ENCODE measurements at places on chromosomes 2 and 18.

DNA sequence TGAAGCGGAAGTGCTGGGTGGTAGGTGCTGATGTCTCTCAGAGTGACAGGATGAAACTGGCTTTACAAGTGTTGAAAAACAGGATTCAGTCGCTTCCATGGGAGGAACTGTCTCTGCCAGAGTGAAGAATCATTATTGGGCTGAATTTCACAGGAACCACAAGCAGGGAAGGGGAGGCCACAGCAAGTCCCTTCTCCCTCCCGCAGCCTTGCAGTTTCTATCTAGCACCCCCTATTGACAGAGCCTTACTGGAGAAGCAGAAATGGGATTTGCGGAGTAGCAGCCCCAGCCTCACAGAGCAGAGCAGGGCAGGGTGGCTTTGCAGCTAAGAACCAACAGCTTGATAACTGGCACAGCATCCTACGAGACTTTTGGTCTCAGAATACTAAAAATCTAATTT is 33.3 kb upstream of the RMP24 start:
- no peak for DNase-seq

GRCh38 chr18:4468511-4468910 is 13.4 kb upstream of the DLGAP1 start:
- no peak for DNase-seq

GRCh38 chr2:39107156-39107555 is 13.7 kb downstream of the SOS1 start:
- no peak for DNase-seq

DNA sequence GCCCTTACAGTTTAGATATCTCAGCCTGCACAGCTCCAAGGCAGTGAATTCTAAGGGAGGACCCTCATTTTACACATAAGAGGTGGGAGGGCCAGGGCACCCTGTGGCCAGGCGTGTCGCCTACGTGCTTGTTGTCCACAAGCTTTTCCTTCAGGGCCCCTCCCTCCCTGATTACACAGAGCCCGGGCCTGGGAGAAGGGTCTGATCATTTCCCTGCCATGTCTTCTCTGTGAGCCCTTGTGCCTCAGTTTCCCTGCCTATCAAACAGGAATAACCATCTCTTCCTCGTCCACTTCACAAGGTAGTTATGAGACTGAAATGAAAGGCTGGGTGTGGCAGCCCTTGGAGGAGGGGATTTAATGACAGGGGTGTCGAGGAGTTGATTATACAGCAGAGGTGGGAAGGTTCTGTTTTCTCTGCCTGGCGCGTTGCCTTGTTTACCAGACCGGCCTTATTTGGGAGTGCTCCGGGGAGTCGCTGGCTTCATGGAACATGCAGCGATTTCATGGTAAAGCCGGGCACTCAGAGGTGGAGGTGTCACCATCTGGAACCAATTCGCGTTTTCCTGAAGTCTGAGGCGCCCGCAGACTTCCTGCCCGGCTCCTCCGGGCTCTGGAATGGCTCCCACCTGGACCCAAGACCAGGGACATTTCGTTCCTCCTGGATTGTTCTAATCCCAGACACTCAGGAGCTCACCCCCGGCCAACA is 208.9 kb downstream of the KLHL29 start:
- DNase-seq, result no peak

- no peak for DNase-seq
Measured at GRCh38 chr18:26457611-26458353, 90.6 kb downstream of the KCTD1 start.

GRCh38 chr18:78898635-78899034 is 81.0 kb upstream of the SALL3 start:
- DNase-seq, result no peak

GRCh38 chr2:43776324-43776723 is 2.5 kb downstream of the DYNC2LI1 start:
- no peak for DNase-seq

- DNase-seq, result no peak
Measured at GRCh38 chr2:54558188-54559005, 102.3 kb downstream of the SPTBN1 start.

DNA sequence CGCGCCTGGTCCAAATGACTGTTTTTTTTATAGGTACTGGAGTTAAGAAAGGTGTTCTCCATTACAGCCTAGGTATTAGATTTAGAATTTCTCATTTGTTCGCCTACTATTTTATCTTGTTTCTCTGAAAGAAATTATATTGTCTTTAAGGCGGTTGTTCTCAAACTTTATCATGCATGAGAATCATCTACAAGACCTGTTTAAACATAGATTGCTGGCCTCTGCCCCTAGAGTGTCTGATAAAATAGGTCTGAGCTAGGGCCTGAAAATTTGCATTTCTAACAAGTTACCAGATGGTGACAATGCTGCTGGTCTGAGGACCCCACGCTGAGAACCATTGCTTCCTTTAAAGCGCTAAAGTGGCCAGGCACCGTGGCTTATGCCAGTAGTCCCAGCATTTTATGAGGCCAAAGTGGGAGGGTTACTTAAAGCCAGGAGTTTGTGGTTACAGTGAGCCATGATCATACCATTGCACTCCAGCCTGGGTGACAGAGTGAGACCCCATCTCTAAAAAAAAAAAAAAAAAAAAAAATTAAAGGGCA is 34.0 kb upstream of the RNF138 start:
- no peak for DNase-seq

- DNase-seq, result no peak
Measured at GRCh38 chr2:226158229-226158628, 641.4 kb downstream of the IRS1 start.

DNA sequence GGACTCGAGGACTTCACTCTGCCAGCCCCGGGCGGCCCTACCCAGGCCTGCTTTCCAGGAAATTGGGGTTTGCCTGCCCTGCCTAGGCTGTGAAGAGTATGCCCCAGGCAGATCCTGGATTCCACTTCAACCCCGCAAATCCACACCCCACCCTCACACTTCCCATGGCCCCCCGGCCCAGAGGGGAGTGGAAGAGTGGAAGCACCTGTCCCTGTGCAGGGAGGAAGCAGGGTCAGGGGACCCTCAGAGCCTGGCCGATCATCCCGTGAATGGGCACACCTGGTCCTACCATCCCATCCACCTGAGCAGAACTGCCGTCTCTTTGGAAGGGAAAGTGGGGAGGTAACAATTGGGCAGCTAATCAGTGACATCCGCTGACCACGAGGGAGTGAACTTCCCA is 245.2 kb downstream of the EIPR1 start:
- no peak for DNase-seq

DNA sequence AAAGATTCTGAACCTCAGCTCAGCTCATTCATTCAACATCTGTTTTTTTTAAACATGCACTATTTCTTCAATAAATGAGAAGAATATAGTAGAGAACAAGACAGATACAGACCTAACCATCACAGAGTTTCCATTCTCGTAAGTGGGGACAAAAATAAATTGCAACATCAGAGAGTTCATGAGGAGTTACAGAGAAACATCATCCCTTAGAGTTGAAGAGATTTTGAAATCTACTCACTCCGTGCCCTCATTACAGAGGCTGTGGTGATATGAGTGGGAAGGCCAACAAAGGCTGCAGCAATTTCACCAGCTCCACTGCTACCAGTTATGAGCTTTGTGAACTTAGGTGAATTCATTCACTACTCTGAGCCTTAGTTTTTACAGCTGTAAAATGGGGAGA is 399.3 kb downstream of the BCL11A start:
- no peak for DNase-seq

GRCh38 chr18:76232779-76233178 is 262.3 kb downstream of the ZNF516 start:
- DNase-seq, result no peak

DNA sequence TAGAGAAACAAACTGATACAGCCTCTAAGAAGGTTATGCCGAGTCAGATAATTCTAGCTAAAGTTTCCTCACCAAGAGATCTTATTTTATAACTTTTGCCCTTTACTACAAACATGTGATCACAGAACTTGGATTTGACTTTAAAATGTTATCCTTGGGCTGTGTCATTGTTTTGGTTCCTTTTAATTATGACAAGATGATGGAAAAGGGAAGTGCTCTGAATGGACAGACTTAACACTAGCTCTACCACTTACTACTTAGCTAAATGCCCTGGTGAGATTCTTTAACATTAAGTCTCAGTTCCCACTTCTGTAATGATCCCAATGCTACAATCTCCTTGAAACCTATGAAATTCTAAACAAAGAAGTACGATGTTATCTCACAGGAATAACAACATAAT is 69.9 kb downstream of the RTTN start:
- no peak for DNase-seq

GRCh38 chr18:26869640-26870039 is 4.1 kb upstream of the AQP4 start:
- DNase-seq, result no peak

DNA sequence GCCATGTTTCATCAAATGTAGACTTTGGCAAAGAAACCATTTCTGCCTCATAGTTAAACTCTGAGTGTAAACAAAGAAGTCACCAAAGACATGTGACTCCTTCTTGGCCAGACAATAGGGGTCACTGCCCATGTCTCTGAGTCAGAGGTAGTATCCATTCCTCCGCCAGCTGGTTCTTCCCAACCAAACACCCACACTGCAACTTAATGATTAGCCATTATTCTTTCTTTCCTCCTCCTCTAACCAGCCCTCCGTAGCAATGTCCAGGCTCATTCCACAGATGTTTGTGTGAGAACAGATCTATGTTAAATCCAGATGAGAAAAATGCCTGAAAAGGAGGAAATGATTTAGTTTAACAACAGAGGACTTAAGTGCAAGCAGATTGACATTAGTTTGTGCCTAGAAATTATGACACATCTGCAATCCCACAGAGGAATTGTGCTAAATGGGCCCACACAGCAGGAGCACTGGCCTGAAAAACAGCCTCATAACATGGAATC is 127.9 kb upstream of the SH3BP4 start:
- peak; percentile 59 for DNase-seq

DNA sequence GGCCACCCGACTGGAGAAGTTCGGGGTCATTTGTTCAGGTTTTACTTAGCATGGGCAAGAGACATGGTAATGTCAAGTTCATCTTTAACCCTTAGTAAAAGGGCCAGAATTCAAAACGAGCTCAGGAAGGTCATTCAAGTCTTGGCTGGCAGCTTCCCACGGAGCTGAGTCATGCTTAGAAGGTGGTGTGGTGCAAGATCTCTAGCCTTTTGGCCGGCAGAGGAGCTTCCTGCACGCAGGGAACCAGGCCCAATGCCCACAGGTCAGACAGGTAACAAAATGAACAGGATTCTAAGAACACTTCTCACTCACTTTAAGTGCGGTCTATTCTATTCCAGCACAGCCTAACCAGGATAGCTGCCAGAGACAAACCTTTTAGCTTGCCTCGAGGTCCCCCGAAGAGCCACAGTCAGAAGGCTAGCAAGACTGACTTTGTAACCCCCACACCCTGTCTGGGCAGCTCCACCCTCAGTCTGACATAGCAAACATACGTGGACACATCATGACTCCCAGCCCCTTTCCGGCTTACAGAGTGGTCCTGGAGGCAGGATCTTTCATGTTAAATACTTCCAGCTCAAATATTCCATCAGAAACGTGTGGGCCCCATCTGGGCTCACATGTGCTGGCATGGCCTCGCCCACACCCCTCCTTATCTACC is 292.7 kb downstream of the BCL11A start:
- DNase-seq, result no peak

DNA sequence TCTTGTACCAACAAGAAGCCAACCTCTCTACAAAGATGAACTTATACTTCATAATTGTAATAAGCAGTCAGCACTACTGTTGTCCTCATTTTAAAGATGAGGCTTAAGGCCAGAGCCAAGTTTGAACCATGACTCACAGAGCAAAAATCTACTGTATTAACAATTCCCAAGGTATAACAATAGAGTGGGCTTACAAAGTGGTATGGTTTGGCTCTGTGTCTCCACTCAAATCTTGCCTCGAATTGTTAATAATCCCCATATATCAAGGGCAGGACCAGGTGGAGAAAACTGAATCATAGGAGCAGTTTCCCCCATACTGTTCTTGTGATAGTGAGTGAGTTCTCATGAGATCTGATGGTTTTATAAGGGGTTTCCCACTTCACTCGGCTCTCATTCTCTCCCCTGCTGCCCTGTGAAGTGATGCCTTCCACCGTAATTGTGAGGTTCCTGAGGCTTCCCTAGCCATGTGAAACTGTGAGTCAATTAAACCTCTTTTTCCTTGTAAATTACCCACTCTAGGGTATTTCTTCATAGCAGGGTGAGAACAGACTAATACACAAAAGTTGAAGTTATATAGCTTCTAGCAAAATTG is 19.5 kb downstream of the MRPL44 start:
- DNase-seq, result no peak

DNA sequence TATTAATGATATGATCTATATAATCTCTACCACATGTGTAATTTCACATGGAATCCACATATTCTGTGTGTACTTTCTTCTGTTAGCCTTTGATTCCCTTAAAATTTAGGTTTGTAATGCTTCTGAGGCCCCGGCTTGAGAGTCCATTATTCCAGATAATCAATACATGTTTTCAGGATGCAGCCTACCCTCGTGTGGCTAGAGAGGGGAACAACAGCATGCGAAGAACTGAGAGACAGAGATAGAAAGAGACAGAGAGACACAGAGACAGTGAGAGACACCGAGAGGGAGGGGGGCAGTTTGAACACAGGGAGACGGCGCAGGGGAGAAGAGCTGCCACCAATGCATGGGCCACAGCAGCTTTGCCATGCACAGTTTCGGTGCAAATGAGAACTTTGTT is 185.4 kb downstream of the SNTG2 start:
- no peak for DNase-seq

- no peak for DNase-seq
Measured at GRCh38 chr2:232652505-232652851, 19.1 kb downstream of the EFHD1 start.

DNA sequence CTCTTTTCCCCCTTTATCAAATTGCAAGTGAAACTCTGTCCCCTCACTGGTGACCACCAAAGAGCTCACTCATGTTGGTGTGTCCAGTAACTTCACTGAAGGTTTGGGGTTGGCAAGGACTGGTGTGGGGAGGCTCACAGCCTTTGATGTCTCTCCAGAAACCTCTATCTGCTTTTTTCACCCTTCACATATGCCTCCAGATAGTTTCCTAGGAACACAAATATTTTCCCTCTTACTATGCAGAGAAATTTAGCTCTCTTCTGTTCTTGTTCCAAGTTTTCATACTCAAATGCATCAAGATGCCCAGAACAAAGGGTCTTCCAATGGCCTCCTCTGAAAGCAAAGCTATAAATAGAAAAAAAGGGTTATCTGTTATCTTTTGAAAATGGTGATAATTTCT is 20.7 kb downstream of the DTNA start:
- no peak for DNase-seq

DNA sequence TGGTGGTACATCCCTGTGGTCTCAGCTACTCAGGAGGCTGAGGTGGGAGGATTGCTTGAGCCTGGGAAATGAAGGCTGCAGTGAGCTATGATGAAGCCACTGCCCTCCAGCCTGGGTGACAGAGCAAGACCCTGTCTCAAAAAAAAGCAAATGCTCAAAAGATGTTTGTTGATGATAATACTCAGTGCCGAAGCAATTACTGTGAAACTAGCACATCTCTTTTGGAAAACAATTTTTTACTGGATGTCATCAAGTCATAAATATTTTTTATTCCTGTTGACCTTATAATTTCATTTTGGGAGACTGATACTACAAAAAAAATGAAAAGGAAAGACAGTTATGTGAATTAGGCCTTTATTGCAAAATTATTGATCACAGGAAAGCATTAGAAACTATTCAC is 34.5 kb upstream of the FHOD3 start:
- no peak for DNase-seq
